ENCODE measurements at places on chromosomes 3 and 15.

DNA sequence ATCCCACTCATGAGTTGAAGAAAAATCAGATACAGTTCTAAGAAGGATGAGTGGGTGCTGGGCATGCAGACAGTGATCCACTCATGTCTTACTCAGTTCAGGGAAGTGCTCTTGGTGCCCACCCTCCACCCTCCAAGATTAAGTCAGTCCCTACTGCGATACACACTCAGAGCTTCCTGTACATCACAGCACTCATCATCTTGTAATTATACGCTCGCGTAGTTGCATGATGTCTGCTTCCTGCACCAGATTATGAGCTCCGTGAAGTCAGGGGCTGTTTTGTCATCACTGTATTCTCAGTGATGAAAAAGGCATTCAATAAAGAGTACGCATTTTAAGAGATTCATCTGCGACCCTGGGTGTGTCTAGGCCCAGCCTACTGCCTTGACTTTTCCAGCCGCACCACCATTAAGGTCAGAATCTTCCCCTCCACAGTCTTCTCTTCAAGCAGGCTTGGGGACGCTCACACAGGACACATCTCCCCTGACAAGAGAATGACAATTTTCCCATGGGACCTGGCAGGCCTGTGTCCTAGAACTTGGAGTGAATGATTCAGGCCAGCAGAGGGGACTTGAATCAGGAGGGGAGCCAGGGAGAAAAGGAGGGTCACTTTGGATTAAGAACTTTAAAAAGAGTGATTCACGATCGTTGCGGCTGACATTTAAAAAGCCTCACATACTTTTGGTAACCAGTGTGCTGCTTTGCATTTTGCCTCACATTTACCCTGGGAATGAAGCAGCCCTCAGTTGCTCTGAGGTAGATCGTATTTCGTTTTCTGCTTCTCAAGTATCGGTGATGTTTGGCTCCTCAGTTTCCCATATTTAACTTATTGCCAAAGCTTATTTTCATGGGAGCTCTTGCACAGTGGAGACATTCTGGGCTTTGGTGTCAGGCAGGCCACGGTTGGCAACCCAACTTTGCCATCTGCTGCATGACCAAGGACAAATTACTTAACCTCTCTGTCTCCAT is 7.9 kb upstream of the PDE8A start:
- DNase-seq = no peak

GRCh38 chr15:38635170-38635569 is 70.6 kb upstream of the RASGRP1 start:
- DNase-seq = no peak

DNA sequence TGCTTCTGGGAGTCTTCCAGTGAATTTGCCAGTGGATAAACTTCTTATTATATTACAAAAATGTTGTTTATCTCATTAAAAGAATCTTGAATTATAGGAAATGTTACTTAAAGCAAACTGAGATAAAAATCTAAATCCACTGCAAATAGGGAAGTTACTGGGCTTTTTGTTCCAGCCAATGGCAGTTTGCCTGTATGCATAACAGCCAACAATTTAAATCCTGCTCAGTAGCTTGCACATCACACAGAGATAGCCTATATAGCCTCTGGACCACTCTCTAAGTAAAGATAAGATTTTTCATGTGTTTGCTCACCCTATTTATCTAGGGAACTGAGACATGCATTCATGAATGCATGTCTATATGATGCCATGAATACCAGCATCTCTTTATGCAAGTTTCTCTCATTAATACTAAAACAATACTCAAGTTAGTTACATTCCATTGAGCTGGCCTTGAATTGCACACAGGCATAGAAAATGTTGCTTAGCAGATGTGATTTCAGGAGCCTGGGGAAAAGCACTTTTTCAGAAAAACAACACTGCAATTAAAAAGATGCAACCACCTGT is 92.1 kb upstream of the GPR149 start:
- DNase-seq = no peak

DNA sequence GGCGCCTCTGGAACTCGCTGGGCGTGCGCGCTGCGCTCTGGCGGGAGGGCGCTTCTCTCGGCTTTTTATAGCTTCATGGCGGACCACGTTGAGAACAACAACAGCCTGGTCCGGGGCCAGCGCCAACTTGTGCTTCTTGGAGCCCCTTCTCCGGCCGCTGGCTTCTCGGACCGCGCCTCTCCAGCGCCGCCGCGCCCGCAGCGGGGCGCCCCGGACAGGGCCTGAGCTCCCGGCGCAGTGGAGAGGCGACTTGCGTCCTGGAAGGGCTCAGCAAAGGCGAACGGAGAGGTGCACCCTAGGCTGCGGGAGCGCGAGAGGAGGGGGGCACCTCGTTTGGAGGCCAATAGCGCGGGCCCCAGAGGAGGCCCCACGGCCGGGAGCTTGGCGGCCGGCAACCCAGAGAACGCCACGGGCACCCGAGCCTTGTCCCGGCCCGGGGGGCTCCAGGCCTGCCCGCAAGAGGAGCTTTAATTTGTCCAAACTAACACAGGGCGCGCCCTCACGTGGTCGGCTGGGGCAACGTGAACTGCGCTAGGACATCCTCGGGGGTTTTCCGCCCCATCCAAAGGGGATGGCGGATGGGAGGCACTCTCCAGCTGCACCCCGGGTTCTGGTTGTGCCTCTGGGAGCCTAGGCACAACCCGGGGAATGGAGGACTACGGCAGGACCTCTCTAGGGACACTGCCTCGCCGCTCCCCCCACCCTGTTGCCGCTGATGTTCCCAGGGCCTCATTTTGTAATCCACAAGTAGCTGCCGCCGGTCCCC is 37.8 kb downstream of the HMCES start:
- no peak for DNase-seq

GRCh38 chr3:48564022-48564421 is 441 bp upstream of the UCN2 start:
- no peak for DNase-seq

DNA sequence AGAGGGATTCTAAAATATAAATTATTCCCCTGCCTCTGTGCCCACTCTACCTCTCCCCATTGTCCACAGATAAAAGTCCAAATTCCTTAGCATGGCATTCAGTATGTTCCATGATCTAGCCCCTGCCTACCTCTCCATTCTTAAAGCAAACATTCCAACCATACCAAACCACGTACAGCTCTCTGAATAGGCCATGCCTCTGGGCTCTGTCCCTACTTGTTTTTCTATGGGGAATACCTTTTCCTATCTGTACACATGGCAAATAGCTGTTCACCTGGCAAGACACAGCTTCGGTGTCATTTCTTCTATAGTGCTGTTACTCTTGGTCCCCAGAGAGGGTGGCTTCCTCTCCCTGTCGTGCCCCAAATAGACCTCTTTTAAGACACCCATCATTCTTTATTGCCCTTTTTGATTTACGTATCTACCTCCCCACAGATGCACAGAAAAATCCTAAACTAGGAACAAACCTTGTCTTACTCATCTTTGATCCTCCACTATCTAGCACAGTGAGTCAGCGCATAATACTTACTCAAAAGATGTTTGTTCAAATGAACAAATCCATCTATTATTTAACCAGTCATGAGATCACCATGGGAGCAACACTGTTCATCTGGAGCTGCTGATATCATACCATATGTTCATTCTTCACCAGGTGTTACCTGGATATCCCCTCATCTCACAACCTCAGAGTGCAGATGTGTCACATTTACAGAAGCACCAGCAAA is 329.8 kb downstream of the THSD4 start:
- no peak for DNase-seq

DNA sequence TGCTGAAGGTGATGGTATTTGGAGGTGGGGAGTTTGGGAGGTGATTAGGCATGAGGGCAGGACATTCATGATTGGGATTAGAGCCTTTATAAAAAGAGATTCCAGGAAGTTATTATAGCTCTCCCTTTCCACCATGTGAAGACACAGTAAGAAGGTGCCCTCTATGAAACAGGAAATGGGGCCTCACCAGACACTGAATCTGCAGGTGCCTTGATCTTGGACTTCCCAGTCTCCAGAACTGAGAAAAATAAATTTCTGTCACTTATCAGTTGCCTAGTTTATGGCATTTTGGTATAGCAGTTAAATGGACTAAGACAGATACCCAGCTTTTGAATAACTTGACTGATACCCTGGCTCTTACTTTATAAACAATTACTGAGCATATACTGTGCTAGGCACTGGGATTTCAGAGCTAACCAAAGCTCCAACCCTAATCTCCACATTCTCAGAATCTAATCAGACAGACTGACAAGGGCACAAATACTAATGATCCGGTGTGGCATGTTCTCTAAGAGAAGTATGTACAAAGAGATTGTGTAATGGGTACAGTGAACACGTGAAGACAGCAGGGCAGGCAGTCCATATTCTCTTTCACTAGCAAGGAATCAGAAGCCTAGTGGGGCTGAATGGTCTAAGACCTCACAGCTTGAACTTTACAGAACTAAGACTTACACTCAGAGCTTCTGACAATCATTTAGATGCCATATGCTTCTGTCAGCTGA is 343.1 kb downstream of the WDR72 start:
- no peak for DNase-seq

GRCh38 chr3:38107911-38108648 is 28.8 kb downstream of the ACAA1 start:
- DNase-seq = no peak

DNA sequence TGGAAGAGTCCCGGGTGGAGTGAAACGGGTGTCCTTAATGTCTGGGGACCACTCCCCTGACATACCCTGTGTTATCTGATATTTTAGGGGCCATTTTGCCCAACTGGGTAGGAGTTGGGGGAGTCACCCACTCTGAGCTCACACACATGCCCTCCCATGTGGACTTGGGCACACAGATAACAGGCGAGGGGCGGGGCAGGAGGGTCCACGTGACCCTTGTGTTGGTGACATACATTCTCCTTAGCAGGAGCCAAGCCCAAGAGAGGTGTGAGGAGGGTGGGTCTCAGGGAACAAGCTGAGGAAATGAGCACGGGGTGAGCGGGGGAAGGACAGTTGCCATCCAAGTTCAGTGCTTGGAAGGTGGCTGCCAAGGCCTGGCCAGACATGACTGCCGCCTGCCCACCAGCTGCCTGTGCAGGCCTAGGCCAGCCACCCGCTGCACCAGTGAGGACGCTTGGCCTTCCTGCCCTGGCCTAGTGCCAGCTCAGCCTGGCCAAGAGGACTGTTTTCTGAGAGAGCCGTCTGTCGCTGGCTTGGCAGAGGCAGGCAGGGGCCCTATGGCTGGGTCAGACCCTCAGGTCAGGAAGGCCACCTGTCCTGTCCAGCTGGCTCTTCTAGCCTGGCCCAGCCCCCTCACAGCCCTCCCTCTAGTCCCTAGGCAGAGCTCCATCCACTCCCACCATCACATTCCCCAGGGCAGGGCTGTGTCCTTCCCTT is 31.3 kb upstream of the TMEM115 start:
- DNase-seq = no peak

DNA sequence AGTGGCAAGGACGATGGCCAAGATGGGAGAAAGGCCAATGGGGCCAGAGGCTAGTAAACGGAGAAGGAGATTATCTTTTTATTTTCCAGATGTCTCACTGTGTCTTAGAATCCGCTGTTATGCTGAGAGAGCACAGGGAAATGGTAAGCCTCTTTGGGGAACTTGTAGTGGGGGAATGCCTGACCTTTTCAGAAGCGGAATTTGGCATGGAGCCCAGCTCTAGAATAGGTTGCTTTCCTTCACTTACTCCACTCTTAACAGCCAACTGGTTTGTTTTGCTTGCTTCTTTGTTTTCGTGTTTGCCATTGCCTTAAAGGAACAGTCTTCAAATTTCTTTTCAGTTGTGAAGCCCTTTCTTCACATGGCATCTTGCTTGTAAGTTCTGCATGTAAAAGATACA is 316.2 kb upstream of the THRB start:
- DNase-seq = no peak

- DNase-seq = no peak
Observed at GRCh38 chr3:85244519-85244918, 285.7 kb downstream of the CADM2 start.

DNA sequence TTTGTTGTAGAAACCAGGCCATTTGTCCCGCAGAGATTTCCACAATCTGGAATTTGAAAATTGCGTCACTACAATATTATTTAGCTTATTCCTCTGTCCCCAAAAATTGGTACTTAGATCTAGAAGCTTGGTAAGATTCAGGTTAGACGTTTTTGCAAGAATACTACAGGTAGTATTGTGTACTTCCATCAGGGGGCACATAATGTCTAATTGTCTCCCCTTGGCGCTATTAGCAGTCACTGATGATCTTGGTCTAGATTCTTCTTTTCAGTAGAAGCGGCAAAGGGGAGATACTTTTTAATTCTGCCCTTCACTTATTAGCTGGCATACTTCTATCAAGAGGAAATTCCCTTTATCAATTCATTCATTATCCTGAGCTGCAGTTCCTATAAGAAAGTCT is 42.6 kb upstream of the TRIM42 start:
- DNase-seq = no peak

DNA sequence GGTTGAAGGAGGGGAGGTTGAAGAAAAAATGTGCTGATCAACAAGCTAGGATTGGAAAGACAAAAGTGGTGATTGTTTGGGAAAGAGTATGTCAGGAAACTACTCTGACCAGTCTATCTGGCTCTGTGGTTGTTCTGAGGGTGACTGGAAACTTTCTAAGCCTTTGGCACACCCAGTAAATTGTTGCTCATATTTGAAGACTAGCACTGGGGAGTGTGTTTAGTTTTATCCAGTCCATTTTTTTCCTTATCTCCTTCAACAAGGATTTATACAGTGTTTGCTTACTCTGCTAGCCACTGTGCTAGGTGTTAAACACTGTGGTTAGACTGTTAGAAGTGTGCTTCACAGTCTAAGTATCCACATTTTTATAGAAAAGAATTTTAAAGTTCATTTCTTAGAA is 28.8 kb downstream of the PPM1L start:
- DNase-seq = no peak

DNA sequence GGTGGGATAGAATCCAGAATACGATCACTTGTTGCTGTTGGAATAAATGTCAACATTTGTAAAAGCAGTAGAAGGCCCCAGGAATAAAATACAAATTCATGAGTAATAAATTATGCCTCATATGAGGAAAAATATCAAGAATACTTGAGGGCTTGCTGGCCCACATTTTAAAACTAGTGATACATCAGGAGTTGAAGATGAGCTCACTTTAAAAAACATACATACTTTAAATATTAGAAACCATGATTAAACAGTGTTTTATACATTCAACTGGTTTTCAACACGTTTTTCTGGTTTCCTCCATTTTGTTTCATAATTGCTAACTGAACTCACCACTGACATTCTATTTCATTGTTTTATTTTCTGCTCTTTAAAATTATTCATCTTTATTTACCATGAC is 141.4 kb downstream of the TFG start:
- DNase-seq = no peak

DNA sequence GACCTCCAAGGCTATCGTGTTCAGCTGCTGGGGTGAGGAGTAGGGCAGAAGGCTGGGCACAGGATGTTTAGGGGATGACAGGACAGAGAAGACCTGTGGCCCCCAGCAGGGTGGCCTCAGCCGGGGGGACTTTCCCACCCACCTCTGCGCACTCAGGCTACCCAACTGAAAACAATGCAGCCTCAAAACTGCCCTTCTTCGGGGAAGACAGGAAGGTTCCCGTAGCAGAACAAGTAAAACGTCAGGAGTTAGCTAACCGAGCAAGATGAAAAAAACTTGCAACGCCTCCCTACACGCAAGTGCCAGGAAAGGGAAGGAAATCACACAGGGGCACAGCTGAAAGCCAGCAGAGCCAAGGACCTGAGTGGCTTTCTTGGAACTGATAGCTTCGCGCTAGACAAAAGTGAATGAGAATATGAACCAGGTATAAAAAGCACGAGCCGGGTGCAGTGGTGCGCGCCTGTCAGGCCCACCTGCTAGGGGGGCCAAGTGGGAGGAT is 38.4 kb upstream of the FURIN start:
- no peak for DNase-seq
